HCT116 (cell line): ENCODE measurements at places on chromosomes 6 and 20. TPM values are rescaled to one million over a fixed set of nuclear protein-coding genes. Genes with fewer than 3 reads are reported as not detected.
A peak's percentile ranks its signal among the peaks of the same experiment; 100 is the strongest.

DNA sequence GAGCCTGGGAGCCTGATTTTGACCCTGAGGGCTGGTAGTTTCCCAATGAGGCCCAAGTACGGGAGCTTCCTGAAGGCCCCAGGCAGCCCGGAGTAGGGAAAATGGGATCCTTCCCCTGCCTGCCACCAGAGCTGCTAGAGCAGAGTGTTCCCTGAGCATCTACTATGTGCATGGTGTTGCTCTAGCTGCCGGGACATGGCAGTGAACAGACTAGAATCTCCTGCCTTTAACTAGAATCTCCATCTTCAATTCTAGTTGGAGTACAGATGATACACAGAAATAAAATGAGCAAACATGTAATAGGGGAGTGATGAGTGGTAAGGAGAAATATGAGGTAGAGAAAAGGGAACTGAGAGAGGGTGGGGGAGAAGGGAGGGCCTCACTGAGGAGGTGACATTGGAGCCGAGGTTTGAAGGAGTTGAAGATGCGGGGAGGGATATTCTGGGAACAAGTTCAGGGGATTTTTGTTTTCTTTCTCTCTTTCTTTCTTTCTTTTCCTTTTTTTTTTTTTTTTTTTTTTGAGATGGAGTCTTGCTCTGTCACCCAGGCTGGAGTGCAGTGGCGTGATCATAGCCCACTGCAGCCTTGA, 18.5 kb downstream of the VSTM2L start:
- H3K4me1 ChIP-seq = no peaks in the 10 kb centered on the region
- H3K27ac ChIP-seq = no peak overlapping the region
- no peak overlapping the region for H3K4me3 ChIP-seq
- no peaks in the 10 kb centered on the region for H3K36me3 ChIP-seq
- H3K27me3 ChIP-seq = peaks cover 12% of the 10 kb centered on the region; the same call in 1 of the 2 replicates
- no peak for DNase-seq

- no peaks in the 10 kb centered on the region for H3K36me3 ChIP-seq
- no peak for DNase-seq
- H3K27me3 ChIP-seq = no peaks in the 10 kb centered on the region
- peaks cover 72% of the 10 kb centered on the region for H3K4me1 ChIP-seq
- H3K27ac ChIP-seq = no peak overlapping the region
- no peak overlapping the region for H3K4me3 ChIP-seq
Measured at GRCh38 chr6:142842418-142843261, 102.3 kb downstream of the HIVEP2 start.

GRCh38 chr20:62025394-62025793, 40.3 kb downstream of the TAF4 start:
- DNase-seq = no peak
- H3K4me3 ChIP-seq = no peak overlapping the region
- H3K27ac ChIP-seq = no peak overlapping the region

Gene CTAGE9
- not detected for total RNA-seq

- H3K27me3 ChIP-seq = no peaks in the 10 kb centered on the region
- H3K36me3 ChIP-seq = no peaks in the 10 kb centered on the region
- H3K27ac ChIP-seq = peak overlapping the region; percentile 87
- DNase-seq = peak; percentile 96
- H3K4me1 ChIP-seq = peaks cover 59% of the 10 kb centered on the region
Measured at GRCh38 chr20:51750037-51750769, 18.0 kb downstream of the ATP9A start.

Gene KAT14
- 11.4 TPM for total RNA-seq

Gene PAX1
- not detected for total RNA-seq

Gene PHACTR1
- 0.17 TPM for total RNA-seq

- H3K27ac ChIP-seq = no peak overlapping the region
- H3K36me3 ChIP-seq = no peaks in the 10 kb centered on the region
- H3K27me3 ChIP-seq = no peaks in the 10 kb centered on the region
- no peak overlapping the region for H3K4me3 ChIP-seq
- DNase-seq = no peak
Measured at GRCh38 chr6:116019428-116019827, 41.3 kb downstream of the FRK start.

GRCh38 chr20:55567826-55568225, 437.5 kb downstream of the CBLN4 start:
- H3K4me1 ChIP-seq = no peaks in the 10 kb centered on the region
- no peaks in the 10 kb centered on the region for H3K27me3 ChIP-seq
- no peaks in the 10 kb centered on the region for H3K36me3 ChIP-seq

DNA sequence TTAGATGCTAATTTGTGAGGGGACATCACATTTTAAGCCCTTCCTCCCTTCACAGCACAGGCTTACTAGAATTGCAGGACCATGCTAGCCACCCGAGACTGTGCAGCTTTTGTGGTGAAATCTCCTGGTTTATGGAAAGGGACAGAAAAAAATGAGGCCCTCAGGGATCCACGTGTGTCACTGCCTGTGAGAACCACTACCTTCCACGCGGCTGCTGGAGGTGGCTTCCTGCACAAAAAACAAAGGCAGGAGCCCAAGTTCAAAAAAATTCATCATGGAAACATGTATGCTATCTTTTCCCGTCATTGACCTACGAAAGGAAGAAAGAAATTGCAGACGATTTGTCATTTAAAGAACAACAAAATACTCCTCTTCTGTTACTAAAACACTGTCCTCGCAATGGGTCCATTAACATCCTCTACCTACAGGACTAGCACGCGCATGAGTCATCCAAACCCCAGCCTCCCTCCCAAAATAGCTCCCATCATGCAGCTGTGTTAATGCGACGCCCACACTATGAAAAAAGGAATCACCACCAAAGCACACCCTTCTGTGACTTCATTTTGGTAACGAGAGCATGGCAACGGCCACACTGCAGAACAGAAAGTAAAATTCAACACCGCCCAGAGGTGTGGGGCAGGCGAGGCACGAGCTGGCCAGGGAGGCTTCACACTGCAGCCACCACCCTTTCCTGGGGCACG, 45.7 kb downstream of the RAMACL start:
- no peaks in the 10 kb centered on the region for H3K36me3 ChIP-seq
- H3K4me1 ChIP-seq = peaks cover 16% of the 10 kb centered on the region
- H3K27me3 ChIP-seq = no peaks in the 10 kb centered on the region

Gene FAM209B
- not detected for total RNA-seq

- DNase-seq = no peak
- H3K4me1 ChIP-seq = no peaks in the 10 kb centered on the region
- no peak overlapping the region for H3K4me3 ChIP-seq
- no peaks in the 10 kb centered on the region for H3K36me3 ChIP-seq
Measured at GRCh38 chr6:22596011-22596410, 26.6 kb downstream of the HDGFL1 start.

DNA sequence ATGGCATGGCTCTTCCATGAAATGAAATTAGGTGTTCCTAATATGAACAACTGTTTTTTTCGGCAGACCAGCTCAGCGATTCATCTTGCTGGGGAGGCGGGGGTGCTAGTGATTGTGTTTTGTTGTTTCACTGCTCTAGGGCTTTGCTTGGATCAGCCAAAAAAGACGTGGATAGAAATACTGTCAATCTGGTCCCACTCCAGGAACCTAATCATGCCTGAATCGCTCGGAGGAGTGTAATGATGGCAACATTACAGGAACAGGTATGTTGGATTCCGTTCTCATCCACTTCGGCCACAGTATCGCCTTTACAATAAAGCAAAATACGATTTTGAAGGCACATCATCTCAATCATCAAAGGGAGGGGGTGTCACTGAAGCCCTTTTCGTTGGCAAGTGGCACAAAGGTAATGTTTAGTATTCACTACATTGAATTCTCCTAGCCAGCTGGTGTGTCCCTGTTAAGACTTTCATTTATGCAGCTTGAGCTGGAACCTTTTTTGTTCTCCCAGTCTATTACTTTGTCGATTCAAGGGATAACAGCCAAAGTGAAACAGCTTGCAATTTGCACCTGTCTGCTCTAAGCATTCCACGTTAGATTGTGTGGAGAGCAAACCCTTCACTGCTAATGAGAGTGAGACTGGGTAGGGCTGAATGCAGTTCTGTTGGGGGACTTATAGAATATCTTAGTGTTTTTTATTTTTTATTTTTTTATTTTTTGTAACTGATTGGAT, 477.7 kb downstream of the TFAP2A start:
- H3K4me1 ChIP-seq = no peaks in the 10 kb centered on the region
- H3K27me3 ChIP-seq = no peaks in the 10 kb centered on the region
- H3K27ac ChIP-seq = no peak overlapping the region
- no peak for DNase-seq

Gene CLIC5
- total RNA-seq = 0.20 TPM

GRCh38 chr20:51767867-51768758, at the start of gene ATP9A:
ATP9A (minus strand) TSS chr20:51768390; CDS start chr20:51768369, 21 bp downstream.
- no peak for DNase-seq
- no peaks in the 10 kb centered on the region for H3K27me3 ChIP-seq

DNA sequence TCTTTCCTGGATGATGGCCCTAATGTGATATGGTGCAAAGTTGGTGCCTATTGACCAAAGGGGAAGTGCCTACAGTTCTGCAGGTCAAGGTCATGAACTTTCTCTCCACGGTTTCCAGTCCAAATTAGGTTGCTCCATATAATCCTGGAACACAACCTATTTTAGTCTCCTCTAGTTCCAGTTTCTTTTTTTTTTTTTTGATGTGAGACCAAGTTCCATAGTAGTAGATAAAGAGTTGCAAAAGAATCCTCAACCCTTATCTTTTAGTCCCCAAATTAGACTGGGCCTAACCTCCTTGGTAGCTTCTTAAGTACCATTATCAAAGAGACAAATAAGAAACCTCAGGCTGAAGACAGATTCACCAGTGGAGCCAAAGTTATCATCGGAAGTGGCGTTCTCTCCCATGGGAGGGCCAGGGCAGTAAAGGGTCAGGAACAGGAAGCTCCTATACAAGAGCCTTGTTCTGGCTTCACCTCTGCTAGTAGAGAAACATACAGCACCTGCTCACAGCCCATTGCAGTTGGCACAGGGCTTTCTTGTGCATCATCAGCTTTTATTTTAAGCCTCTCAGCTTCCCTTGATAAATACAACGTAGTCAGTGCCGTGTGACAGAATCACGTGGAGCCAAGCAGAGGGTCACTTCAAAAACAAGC, 132.2 kb upstream of the RREB1 start:
- no peak overlapping the region for H3K27ac ChIP-seq
- peaks cover 8% of the 10 kb centered on the region; the same call in 1 of the 2 replicates for H3K4me1 ChIP-seq
- H3K27me3 ChIP-seq = no peaks in the 10 kb centered on the region
- H3K4me3 ChIP-seq = no peak overlapping the region
- DNase-seq = no peak
